Sciatic nerve (tissue), 2 donors: ENCODE measurements at places on chromosomes 5 and 9.

GRCh38 chr5:53249529-53250200 lies 140.1 kb upstream of the MOCS2 start:
- DNase-seq: no peak

DNA sequence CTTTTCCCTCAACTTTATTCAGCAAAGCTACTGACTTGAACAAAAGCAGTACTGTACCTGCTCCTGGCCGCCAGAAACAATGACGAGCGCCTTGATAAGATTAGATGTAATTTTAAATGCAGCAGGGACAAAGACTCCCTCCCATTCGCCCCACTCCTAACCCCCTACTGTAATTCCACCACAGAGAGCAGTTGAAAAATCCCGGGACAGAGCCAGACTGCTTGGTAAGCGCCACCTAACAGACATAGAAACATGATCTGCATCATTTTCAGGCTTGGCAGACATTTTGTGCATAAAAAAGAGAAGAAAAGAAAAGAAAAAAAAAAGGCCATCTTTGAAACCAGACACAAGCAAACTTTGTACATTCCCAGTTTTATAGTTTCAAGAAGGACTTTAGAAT lies 81.9 kb downstream of the ISL1 start:
- no peak for DNase-seq

DNA sequence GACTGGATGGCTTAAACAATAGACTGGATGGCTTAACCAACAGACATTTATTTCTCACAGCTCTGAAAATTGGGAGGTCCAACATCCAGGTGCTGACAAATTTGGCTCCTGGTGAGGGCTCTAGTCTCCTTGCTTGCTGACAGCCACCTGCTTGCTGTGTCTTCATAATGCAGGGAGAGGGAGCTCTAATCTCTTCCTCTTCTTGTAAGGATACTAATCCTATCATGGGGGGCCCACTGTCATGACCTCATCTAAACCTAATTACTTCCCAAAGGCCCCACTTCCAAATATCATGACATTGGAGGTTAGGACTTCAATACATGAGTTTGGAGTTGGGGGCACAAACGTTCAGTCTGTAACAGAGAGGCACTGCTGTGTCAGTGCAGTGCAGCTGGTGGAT lies 26.4 kb downstream of the FOXD1 start:
- no peak for DNase-seq

- no peak for DNase-seq
Observed at GRCh38 chr9:112831281-112831851, 59.3 kb downstream of the SLC46A2 start.
